ENCODE measurements at places on chromosomes 1 and 21.

GRCh38 chr1:177329871-177330270 lies 159.1 kb downstream of the BRINP2 start:
- DNase-seq = no peak

DNA sequence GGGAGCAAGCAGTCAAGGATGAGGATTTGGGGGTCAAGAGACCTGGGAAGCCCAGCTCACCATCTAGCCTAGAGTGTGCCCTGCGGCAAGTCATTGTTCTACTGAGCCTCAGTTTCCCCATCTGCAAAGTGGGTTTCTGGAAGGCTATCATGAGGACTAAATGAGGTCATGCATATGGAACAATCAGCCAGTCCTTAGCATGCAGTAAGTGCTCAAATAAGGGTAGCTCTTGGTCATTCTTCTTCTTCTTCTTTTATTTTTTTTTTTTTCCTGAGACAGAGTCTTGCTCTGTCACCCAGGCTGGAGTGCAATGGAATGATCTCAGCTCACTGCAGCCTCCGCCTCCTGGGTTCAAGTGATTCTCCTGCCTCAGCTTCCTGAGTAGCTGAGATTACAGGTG lies 99.9 kb upstream of the RUNX3 start:
- no peak for DNase-seq

- DNase-seq = no peak
These were observed 61.3 kb downstream of the RHBG start for GRCh38 chr1:156430303-156430702.

DNA sequence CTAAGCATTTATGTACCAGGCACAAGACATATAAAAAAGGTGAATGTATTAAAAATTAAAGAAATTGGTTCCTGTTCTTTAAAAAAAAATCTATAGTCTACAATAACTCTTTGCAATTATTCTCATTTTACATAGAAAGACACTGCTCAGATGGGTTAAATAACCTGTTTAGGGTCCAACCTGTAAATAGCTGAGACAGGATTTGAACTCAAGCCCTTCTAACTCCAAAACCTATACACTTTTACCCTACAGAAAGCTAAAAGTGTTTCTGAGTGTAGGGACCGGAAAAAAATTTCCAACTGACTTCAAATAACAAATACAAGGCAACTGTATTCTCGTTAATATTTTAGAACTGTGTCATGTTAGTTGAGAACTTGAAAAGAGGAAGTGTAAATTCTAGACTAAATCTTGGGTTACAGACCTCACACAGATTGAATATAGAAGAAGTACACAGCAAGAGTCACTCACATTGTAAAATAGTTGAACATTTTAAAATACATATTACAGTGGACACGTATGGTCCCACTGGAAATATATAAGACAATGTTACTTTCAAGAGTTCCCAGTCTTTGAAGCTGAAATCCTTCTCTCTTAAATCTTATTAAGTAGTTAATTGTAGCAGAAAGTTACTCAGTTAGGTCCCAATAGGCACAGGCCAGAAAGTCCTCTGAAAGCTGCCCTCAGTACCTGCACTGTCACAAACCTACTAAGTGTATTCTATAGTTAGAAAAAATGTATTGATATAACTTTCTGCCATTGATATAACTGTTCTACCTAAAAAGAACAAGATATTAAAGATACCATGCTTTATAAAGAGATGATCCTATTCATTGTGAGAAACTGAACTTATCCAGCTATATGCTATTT lies 7.3 kb downstream of the EDEM3 start:
- DNase-seq = no peak

DNA sequence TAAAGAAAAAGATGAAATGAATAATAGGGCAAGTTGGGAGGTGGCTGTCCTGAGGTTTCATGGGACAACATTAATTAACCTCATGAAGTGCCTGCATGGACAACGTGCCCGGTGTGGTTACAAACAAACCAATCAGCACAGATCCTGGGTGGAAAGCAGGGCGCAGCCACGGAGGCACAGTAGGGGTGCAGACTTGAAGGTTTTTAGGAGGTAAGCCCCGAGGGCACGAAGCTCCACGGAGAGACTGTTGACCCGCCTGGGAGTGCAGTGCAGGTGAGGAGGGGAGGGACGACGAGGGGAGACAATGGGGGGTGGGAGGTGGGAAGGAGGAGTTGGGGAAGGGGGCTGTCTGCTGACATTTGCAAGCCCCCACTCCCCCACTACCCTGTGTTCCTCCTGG lies 2.3 kb upstream of the RIPK4 start:
- DNase-seq = no peak

- no peak for DNase-seq
These were observed 5.6 kb downstream of the PTPRF start for GRCh38 chr1:43536196-43536863.

DNA sequence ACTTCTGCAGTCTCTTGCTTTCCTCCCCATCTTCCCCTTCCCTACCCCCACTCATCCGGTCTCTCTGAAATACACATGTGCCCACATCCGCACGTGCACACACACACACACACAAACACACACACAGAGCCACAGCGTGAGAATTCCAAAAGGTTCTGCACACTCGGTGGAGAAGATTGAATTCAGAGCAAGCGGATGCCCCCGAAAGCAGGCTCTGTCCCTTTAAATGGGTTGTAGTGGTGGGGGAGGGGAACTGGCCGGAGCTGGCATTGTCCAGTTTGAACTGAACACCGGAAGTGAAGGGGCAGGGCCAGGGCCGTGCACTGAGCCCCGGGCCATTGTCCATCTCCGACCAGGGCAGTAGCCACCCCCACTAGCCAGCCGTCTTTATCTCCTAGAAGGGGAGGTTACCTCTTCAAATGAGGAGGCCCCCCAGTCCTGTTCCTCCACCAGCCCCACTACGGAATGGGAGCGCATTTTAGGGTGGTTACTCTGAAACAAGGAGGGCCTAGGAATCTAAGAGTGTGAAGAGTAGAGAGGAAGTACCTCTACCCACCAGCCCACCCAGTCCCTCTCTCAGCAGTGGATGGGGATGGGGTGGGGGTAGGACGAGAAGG lies 1.3 kb upstream of the LIN28A start:
- no peak for DNase-seq

DNA sequence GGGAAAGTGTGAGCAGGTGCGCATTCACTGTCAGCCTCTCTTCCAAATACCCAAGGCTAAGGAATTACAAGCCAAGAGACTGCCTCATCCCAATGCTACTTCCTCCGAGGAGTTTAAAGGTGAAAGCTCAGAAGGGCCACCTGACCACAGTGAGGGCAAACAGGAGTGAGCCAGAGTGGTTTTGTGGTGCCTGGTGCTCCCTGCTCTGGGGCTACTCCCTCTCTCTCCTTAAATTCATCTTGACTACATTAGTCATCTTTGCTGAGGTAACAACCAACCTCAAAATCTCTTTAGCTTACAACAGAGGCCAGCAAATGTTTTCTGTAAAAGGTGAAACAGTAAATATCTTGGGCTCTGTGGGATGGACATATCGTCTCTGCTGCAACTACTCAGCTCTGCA lies 14.2 kb upstream of the ZBTB8A start:
- no peak for DNase-seq

GRCh38 chr1:43232482-43232881 lies 37.3 kb upstream of the TMEM125 start:
- no peak for DNase-seq

- DNase-seq = no peak
These were observed 14.4 kb upstream of the ERVH48-1 start for GRCh38 chr21:42939582-42940413.

DNA sequence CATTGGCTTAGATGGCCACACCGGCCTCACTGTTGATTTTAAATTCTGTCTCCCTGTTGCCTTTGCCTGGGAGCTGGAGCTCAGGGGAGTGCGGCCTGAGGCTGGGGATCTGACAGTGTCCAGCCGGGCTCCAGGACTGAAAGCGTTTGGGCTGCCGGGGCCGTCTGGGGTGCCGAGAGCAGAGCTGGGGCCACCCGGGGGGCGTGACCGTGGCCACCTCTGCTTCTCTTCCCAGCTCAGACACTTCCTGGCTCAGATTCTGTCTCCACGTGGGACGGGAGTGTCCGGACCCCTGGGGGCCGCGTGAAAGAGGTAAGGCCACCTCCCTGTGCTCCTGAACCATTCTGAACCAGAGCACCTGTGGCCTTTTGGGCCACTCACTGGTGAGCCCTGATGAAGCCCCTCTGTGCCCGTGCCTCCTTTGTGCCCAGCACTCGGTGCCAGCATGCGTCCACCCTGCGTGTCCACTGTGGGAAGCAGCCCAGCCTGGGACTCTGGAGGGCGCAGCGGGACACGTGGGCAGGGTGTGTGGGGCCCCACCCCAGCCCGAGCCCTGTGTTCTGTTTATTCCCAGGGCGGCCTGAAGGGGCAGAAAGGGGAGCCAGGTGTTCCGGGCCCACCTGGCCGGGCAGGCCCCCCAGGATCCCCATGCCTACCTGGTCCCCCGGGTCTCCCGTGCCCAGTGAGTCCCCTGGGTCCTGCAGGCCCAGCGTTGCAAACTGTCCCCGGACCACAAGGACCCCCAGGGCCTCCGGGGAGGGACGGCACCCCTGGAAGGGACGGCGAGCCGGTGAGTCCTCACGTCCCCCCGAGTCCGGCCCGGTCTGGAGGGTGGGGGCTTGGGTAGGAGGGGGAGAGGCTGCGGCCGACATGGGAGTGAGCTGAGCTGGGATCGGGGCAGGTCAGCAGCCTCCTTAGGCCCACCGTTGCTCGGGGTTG lies 64.8 kb downstream of the SLC19A1 start:
- DNase-seq = no peak

- DNase-seq = no peak
These were observed 2.2 kb downstream of the SLC19A2 start for GRCh38 chr1:169483500-169483966.

GRCh38 chr21:19031953-19032352 lies 628.4 kb upstream of the TMPRSS15 start:
- no peak for DNase-seq

GRCh38 chr21:44356636-44357035 lies 3.2 kb downstream of the TRPM2 start:
- no peak for DNase-seq

DNA sequence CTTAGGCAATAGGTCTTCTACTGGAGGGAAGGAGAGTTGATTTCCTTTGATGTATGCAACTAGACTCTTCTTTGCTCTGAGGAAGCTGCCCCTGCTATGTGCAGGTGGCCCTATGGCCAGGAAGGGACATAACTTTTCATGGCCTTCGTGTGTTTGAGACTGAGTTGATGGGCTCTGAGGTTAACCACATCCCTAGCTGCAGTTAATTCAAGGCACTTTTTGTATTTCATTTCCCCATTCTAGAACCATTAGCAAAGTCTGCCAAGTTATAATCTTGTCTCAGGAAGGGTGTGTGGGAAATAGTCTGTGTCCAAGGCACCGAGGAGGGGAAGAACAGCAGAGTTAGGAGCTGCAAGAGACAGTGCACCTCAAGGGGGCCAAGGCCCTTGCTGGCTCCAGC lies 2.5 kb downstream of the FCRL4 start:
- no peak for DNase-seq

GRCh38 chr1:227753999-227754711 lies 18.9 kb downstream of the SNAP47 start:
- DNase-seq = no peak

- no peak for DNase-seq
These were observed 36.7 kb downstream of the EGLN1 start for GRCh38 chr1:231385416-231385748.

DNA sequence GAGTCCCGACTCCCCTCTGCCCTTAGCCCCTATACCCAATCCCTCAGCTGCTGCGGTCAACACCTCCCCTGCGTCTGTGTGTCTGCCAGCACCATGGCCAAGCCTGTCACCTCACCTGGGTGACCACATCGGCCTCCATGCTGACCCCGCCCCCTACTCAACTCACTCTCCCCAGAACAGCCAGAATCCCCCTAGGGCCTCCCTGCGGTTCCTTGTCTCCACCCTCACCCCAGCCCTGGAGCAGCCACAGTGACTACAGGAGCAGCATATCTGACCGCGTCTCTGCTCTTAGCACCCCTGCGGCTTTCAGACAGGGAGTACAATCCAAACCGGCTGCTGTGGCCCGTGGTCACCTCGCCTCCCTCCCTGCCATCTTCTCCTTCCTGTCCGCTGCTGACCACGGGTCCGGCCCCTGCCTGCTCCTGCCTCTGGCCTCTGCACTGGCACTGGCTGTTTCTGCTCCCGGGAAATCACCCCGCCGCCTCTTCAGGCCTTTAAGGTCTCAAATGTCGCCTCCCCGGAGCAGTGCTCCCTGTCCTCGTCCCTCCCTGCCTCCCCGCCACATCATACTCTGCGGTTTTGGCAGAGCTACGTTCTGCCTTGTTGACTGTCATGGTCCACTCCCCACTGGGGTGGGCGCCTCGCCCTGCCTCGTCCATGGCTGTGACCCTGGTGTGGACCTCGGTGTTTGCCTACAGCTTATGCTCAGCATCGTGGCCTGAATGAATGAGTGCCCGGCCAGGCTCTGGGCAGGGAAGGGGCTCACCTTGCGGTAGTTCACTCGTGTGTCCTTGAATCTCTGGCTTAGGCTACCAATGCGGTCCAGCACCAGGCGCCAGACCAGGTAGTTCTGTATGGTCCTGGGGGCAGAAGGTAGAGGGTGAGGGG lies 11.1 kb downstream of the PRXL2B start:
- DNase-seq = no peak

GRCh38 chr21:39071623-39072214 lies 111.5 kb downstream of the PSMG1 start:
- DNase-seq = no peak

- peak; percentile 11 for DNase-seq
These were observed 508 bp downstream of the RAVER2 start for GRCh38 chr1:64745181-64745985.

- DNase-seq = no peak
These were observed 475.1 kb upstream of the VAMP3 start for GRCh38 chr1:7295946-7296345.

- DNase-seq = no peak
These were observed 82.5 kb downstream of the EDEM3 start for GRCh38 chr1:184672013-184672726.

GRCh38 chr21:42622284-42622683 lies 31.1 kb upstream of the PDE9A start:
- DNase-seq = no peak

GRCh38 chr1:180934563-180934962 lies 21.9 kb downstream of the KIAA1614 start:
- DNase-seq = no peak

GRCh38 chr21:39232861-39233291 lies 49.6 kb upstream of the PSMG1 start:
- DNase-seq = no peak

DNA sequence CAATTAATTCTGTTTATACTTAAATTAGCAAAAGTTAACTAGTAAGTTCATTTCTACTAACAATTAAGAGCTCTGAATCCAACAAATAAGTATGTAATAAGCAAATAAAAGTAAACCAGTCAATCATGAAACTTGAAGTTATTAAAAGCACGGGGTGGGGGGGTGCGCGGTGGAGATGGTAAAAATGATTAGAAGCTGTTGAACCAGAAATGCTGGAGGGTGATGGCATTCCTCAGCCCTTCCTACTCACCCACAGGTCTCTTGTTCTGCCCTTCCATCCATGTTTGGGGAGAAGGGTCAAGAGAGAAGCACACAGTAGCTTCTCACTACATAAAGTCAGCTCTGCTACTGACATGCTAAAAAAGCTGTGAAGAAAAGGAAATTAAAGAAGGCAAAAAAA lies 63.5 kb downstream of the AKT3 start:
- no peak for DNase-seq

DNA sequence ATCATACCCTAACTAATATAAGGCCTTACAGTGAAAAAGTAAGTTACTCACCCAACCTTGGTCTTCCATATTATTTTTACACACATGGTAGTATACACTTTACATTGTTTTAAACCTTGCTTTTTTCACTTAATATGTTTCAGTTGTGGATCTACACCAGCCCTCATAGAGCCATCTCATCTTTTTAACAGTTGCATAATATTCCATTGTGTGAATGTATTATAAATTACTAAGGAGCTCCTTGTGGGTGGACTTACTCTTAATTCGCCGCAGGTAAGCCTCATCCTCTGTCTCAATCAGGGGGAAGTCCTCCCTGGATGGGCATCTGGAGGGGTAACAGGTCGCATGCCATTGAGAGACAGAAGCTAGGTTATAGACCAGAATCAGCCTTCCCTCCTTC lies 13.2 kb downstream of the RXFP4 start:
- no peak for DNase-seq

All from GM12891 (cell line).